ENCODE measurements at places on chromosomes 6 and 20.

DNA sequence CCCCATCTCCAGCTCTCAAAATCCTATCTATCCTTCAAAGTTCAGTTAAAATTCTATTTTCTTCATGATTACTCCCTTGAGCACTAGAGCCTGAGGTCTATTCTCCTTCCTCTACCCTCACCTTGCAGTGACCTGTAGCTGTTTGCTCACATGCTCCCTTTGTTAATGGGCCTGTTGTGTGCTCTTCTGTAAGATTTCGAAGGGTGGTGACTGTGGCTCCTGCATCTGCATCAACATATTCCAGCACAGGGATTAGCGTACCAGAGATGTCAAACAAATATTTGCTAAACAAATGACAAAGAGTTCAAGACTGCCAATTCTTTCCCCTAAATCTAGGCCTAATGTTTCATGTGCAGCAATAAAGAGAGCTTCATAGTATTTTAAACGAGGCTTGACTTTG, 69.5 kb downstream of the ELOVL5 start:
- no peak for DNase-seq

GRCh38 chr20:44509762-44510161, 12.1 kb downstream of the SERINC3 start:
- DNase-seq, result no peak

- no peak for DNase-seq
These were observed 714 bp upstream of the MYLK2 start for GRCh38 chr20:31818376-31818908.

- no peak for DNase-seq
These were observed 20.1 kb upstream of the SLC22A1 start for GRCh38 chr6:160101277-160102205.

- DNase-seq, result no peak
These were observed 38.0 kb upstream of the IPCEF1 start for GRCh38 chr6:154394571-154394970.

- DNase-seq, result no peak
These were observed 72.1 kb downstream of the TMEM200A start for GRCh38 chr6:130437961-130438360.

Data from activated naive CD8-positive, alpha-beta T cell treated with anti-CD3 and anti-CD28 coated beads, Interleukin-2, amount 50 U/mL, for 16 hours (primary cell).